Stimulated activated CD4-positive, alpha-beta T cell treated with anti-CD3 and anti-CD28 coated beads, Interleukin-2, amount 100 ng/mL, for 24 hours (primary cell): ENCODE measurements at places on chromosomes 5 and 9.

- no peak for DNase-seq
Measured at GRCh38 chr5:158947846-158948245, 151.9 kb downstream of the EBF1 start.

- no peak for DNase-seq
Measured at GRCh38 chr5:124575725-124576124, 170.7 kb downstream of the ZNF608 start.

GRCh38 chr5:104361932-104362331, 799.3 kb upstream of the NUDT12 start:
- DNase-seq, result no peak

- no peak for DNase-seq
Measured at GRCh38 chr9:129815278-129815677, 8.7 kb downstream of the TOR1A start.

GRCh38 chr5:151627650-151628049, 36.5 kb upstream of the FAT2 start:
- DNase-seq, result no peak

- DNase-seq, result no peak
Measured at GRCh38 chr9:16624744-16625117, 245.7 kb downstream of the BNC2 start.

DNA sequence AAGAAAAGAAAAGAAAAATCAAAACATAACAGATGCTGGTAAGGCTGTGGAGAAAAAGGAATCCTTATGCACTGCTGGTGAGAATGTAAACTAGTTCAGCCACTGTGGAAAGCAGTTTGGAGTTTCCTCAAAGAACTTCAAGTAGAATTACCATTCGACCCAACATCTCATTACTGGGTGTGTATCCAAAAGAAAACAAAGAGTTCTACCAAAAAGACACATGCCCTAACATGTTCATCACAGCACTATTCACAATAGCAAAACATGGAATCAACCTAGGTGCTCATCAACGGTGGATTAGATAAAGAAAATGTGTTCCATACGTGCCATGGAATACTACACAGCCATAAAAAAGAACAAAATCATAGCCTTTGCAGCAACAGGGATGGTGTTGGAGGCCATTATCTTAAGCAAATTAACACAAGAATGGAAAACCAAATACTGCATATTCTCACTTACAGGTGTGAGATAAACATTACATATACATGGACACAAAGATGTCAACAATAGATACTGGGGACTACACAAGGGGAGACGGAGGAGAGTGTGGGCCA, 63.4 kb downstream of the PDE6A start:
- no peak for DNase-seq

GRCh38 chr5:131966551-131966950, 21.1 kb upstream of the MEIKIN start:
- DNase-seq, result no peak

- DNase-seq, result no peak
Measured at GRCh38 chr5:54804086-54804485, 181.3 kb downstream of the ESM1 start.

DNA sequence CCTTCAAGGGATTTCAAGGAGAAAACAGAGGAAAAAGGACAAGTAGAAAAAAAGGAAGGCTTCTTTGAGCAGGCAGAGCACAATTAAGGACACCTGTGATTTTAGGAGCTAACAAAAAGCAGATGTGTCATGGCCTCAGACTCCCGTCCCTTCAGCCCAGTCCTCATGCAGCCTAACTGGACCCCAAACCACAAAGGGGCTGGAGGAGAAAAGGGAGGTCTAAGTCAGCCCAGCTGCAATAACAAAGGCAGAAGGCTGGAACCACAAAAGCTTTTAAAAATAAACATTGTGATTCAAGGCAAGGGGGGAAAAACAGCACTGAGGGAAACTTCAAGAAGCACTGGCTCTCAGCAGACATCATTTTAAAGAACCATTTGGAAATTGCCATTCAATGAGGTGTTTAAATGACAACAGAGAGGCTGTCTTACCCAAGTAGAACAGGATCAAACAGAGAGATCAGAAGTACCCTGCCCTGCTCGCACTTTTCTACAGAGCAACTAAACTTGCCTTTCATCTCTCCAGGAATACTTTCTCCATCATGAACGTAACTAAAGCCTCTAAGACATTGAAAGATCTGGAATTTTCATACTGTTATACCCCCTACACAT, 89.3 kb downstream of the SEMA5A start:
- no peak for DNase-seq

GRCh38 chr9:41229408-41230401, 40.6 kb upstream of the ZNG1F start:
- no peak for DNase-seq

DNA sequence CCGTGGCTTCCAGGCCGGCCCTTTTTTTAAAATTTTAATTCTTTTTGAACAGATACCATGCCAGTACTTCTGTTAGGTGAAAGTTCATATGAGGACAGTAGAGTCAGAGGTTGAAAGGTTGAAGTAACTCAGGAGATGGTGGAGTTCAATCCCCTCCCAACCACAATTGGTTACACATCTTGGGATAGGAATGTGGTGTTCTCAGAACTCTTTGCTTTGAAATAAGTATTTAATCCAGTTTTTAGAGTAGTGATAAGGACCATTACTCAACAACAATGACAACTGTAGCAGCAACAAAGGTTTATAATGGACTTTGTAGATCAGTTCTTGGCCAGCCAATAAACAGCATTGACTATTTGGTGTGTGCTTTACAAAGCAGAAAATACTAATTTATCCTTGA, 116.0 kb downstream of the ARHGAP26 start:
- DNase-seq, result no peak

- DNase-seq, result no peak
Measured at GRCh38 chr9:35907711-35908503, 1.4 kb upstream of the SPAAR start.

- no peak for DNase-seq
Measured at GRCh38 chr5:30401479-30402058, 791.9 kb upstream of the CDH6 start.

- no peak for DNase-seq
Measured at GRCh38 chr9:92723299-92723625, 41.4 kb downstream of the BICD2 start.

GRCh38 chr9:128393145-128393775, 22.1 kb downstream of the URM1 start:
- DNase-seq, result no peak

GRCh38 chr5:94776167-94776566, 157.7 kb downstream of the SLF1 start:
- DNase-seq, result no peak

GRCh38 chr9:126342621-126343031, 16.0 kb downstream of the MVB12B start:
- no peak for DNase-seq

DNA sequence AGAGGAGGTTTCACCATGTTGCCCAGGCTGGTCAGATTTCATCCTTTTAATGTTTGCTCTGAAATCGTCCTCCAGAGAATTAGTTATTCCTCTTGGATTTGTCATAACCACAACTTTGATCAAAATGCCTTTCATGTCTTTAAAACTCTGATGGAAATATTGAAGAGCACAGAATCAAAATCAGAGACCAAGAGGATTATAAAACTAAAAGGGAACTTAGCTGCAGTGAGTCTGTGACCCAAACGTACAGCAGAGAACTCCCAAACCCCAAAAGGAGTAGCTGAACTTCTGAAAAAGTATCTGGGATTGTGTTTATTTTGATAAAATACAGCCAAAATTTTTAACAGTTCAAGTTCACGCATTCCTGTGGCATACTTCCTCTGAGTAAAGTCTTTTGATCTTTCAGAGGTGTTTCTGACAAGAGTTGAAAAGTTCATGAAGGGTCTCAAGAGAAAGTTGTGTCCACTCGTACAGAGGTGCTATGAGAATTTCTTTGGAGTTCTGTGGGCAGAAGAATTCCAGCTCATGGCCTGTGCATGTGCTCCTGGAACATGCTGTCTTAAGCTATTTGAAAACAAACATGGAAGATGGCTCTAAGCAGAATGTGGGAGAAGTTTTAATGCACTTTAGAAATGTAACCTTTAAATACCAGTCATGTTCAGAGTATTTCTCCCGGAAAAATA, 124.0 kb downstream of the ESM1 start:
- DNase-seq, result no peak

DNA sequence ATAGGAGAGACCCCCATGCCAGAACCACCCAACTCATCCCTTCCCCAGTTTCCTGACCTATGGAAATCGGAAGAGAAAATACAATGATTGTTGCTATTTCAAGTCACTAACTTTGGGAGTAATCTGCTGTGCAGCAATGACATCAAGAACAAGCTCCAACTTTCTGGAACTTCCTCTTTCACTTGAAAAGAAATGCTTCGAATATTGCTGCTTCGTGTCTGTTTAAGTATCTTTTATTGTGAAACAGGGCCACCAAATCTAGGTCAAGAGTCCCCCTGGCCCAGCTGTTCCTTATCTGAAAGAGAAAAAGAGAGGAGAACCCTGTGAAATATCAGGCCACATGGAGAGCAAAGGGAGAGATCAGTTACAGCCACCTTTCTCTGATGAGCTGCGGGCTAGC, 59.4 kb upstream of the DNAH5 start:
- no peak for DNase-seq

DNA sequence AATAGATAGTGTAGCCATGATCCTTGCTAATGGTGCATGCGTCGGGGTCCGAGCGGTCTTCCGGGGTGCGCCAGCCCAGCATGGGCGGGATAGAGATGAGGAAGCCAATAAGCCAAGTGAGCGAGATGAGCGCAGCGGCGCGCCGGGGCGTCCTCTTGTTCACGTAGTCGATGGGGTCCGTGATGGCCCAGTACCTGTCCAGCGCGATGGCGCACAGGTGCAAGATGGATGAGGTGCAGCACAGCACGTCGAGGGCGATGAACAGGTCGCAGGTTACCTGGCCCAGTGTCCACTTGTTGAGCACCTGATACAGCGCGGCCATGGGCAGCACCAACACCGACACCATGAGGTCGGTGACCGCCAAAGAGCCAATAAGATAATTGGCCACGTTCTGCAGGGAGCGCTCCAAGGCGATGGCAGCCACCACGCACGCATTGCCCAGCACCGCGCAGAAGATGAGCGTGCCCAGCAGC, 1.1 kb downstream of the HTR1A start:
- no peak for DNase-seq

GRCh38 chr5:109005297-109006009, 257.8 kb downstream of the FER start:
- no peak for DNase-seq

DNA sequence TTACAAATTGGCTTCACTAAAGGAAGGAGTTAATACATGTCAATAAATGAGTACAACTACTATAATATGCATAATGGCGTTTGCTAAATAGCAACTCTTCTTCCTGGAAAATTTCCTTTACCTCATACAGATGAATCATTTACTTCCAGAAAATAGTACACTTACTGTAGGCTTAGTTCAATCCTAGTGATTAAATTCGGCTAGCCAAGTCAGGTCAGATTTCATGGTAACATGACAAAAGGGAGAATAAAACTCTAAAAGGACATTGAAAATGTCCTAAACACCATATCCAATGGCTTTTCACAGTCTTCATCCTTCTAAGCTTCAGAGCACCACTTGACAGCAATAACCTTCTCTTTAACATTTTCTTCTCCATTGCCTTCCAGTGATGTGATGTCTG, 42.1 kb upstream of the ZFAND5 start:
- no peak for DNase-seq

GRCh38 chr9:3698531-3698930, 172.7 kb upstream of the RFX3 start:
- no peak for DNase-seq
